ENCODE measurements at places on chromosomes 3 and 15. TPM values are rescaled to one million over a fixed set of nuclear protein-coding genes. Genes with fewer than 3 reads are reported as not detected.

The HTR3E gene
- total RNA-seq: not detected

The GPR62 gene
- not detected for total RNA-seq

The DIPK2A gene
- 21.4 TPM for total RNA-seq

The PATL2 gene
- total RNA-seq: 0.69 TPM

The MESP1 gene
- not detected for total RNA-seq

The ADAMTS7 gene
- total RNA-seq: 55.1 TPM

The ITPR1 gene
- total RNA-seq: 53.1 TPM

DNA sequence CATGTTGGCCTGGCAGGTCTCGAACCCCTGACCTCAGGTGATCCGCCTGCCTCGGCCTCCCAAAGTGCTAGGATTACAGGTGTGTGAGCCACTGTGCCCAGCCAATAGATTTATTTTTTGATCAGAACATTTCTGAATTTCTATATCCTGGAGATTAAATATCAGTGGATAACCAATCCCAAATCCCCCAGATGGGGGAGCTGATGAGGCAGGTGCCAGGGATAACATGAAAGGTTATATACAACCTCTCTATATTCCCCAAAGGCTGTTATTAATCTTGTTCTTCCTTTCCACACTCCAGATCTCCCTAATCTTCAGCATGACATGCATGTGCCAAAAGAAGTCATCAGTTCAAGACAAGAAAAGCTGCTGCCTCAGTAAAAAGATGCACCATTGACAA lies 112.3 kb downstream of the WDR76 start:
- no peaks in the 10 kb centered on the region for H3K36me3 ChIP-seq
- no peaks in the 10 kb centered on the region for H3K27me3 ChIP-seq
- H3K4me1 ChIP-seq: no peaks in the 10 kb centered on the region
- DNase-seq: peak; percentile 26

DNA sequence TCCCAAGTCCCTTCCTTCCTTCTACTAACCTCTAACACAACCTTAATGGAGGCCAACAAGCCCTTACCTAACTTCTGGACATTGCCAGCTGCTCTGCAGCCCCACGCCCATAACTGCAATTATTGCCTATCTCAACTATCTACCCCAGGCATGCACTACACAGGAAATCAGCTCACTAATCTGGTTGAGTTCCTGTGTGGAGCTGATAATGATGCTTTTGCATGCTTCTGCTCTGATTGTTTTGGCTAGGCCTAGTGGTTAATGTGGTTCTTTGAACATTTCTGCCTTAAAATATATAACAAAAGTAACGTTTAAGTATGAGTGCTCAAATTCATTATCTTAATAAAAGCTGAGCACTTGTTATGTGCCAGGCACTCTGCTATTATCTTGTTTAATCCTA lies 463.9 kb downstream of the MFSD1 start:
- H3K4me3 ChIP-seq: no peak overlapping the region
- H3K36me3 ChIP-seq: no peaks in the 10 kb centered on the region
- no peak overlapping the region for H3K27ac ChIP-seq
- H3K4me1 ChIP-seq: peaks cover 11% of the 10 kb centered on the region
- no peaks in the 10 kb centered on the region for H3K27me3 ChIP-seq
- DNase-seq: no peak

- H3K4me3 ChIP-seq: no peak overlapping the region
- peaks cover 13% of the 10 kb centered on the region for H3K4me1 ChIP-seq
- H3K27me3 ChIP-seq: peaks cover 2% of the 10 kb centered on the region
- H3K36me3 ChIP-seq: peaks cover 16% of the 10 kb centered on the region
- no peak overlapping the region for H3K27ac ChIP-seq
Observed at GRCh38 chr3:98274914-98275313, 7.4 kb upstream of the OR5H2 start.

GRCh38 chr3:177465257-177465642 lies 268.0 kb upstream of the TBL1XR1 start:
- no peaks in the 10 kb centered on the region for H3K36me3 ChIP-seq
- no peak overlapping the region for H3K4me3 ChIP-seq
- peaks cover 2% of the 10 kb centered on the region for H3K27me3 ChIP-seq
- H3K27ac ChIP-seq: no peak overlapping the region
- DNase-seq: no peak

DNA sequence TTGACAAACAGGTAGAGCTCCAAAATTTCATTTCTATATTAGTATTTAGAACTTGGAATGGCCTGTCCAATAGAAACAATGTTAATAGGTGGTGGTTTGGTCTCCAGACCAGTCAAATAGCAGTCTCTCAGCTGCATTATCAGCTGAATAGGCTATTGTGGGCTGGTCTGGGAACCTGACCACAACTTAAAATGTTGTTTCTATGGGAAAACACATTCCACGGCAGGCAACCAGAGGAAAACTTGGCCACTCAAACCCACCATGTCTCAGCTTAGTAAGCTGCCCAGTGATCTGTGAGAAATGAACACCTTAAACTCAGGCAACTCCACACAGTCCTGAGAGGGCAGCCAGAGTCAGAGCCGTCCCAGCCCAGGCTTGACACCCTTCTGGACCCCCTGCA lies 20.4 kb downstream of the FBN1 start:
- no peak overlapping the region for H3K27ac ChIP-seq
- H3K4me3 ChIP-seq: no peak overlapping the region
- no peaks in the 10 kb centered on the region for H3K36me3 ChIP-seq

Measured in endothelial cell (in vitro differentiated cells).